D341Med (cell line): ENCODE measurements at places on chromosomes 12 and 14.

- no peak for DNase-seq
Measured at GRCh38 chr14:65821224-65821753, 408.8 kb downstream of the FUT8 start.

- DNase-seq: no peak
Measured at GRCh38 chr14:22434901-22435550, 154.0 kb downstream of the DAD1 start.

DNA sequence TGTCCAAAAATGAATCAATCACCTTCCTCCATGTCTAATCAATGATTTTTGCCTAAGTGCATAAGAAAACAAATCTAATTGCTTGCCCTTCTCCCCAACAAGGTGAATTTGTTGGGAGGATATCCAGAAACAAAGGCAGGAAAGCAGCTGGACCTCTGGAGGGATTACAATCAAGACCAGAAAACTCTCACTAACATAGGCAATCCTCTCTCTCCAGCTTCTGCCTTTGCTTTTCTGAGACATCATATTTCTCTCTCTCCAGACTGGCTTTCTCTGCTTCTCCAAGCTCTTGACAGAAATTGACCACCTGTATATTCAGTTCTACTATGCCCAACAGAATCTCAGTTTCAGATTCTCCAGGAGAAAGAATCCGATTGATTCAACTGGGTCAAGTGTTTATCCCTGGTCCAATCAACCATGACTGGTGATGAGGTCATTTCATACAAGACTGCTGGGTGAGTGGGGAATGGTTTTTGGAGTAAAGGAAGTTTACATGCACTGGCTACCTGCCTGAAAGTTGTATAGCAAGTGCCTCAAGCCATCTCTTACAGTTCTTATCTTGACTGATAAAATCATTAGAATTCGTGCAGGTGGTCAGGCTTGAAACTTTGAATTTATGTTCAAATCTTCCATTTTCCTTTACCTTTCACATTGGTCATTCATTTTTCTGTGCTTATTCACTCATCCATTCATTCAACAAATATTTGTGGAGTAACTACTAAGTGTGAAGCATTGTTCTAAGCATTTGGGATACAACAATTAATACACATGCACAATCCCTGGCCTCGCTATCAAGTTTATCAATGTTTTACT, 22.2 kb upstream of the CFAP54 start:
- no peak for DNase-seq

DNA sequence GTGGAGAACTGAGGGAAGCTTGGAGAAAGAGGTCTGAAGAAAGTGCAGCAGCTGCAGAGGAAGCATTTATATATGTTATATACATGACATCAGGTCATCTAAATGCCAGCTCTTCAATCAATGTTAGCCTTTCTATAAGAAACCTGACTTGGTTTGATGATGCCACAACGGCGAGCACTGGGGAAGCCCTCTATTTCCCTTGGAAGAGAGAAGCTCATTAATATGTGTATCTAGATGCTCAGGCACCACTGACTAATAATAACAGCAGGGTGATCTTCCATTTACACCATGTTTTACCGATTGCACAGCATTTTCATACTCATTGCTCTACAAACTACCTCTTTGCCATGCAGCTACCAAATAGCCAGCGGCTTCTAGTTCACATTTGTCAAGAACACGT, 811 bp downstream of the ACYP1 start:
- DNase-seq: no peak

DNA sequence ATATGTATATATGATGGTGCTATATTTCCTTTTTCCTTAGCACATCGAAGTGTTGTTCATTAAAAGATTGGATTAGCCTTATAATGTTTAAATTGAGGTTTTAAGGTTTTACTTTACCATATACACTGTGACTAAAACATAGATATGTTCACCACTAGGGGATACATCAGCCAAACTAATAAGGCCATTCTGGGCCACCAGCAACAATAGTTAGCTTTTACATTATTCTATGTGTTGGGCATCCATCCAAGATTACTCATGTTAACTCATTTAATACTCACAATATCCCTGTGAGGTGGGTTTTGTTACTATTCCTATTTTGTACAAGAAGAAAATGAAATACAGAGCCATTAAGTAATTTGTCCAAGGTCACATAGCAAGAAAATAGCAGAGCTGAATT, 202.6 kb upstream of the AVPR1A start:
- no peak for DNase-seq

DNA sequence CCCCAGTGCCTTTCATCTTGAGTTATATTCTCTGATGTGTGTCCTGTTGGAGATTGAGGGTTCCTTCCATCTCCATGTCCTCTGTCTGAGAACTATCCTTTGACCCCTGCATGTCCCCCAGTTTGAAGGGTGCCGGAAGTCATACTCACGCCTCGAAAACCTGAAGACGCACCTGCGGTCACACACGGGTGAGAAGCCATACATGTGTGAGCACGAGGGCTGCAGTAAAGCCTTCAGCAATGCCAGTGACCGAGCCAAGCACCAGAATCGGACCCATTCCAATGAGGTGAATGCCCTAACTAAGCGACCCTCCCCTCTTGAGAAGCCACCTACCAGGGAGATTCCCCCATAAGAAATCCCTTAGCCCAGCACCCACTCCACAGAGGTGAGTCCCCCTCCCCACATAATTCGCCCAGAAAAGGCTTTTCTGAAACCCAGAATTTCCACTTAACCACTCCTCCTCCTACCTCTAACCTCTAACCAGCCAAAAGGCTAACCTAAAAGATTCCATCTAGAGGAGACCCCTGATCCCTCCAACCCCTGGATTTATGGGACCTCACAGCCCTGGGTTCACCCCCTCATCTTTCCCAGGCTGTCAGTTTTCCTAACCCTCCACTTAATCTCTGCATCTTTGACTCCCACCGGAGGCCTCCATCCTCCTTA, 7.8 kb downstream of the GLI1 start:
- DNase-seq: no peak

DNA sequence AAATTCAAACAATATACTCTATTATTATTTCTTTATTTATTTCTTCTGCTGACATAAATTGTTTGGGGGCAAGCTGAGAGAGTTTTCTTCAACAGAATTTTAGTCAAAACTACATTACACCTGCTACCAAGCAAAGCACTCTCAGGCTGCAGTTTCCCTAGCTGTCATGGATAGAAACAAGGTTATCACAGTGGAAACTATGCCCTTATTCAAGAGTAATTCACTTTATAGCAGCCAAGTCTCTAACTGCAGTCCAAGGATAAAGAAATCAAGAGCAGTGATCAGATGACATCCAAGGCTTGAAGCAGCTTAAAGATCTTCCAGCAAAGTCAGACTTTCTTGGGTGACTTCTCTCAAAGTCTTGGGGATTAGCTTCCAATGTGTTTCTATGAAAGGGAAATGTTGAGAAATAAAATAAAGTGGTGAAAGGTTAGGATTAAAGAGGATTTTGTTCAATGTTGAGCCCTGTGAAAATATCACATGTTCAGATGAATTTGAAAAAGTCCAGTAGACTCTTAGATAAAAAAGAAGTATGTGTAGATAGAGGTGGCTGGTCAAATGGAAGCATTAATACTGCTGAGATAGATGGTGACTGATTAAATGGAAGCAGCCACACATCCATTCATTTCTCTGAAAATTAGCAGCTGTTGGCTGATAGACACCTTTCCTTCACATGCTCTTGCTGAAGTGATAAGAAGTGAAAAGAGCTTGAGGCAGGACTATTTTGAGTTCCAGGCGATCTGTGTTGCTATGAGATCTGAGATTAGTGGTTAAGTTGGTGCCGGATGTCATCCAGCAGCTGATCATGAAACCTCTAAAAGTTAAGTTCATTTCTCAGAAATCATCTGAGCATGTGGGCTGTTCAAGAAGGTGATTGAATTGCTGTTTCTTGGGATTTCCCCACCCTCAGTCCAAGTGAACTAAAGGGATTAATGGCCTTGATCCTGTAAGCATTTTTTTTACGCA, 257.8 kb upstream of the BTG1 start:
- no peak for DNase-seq

DNA sequence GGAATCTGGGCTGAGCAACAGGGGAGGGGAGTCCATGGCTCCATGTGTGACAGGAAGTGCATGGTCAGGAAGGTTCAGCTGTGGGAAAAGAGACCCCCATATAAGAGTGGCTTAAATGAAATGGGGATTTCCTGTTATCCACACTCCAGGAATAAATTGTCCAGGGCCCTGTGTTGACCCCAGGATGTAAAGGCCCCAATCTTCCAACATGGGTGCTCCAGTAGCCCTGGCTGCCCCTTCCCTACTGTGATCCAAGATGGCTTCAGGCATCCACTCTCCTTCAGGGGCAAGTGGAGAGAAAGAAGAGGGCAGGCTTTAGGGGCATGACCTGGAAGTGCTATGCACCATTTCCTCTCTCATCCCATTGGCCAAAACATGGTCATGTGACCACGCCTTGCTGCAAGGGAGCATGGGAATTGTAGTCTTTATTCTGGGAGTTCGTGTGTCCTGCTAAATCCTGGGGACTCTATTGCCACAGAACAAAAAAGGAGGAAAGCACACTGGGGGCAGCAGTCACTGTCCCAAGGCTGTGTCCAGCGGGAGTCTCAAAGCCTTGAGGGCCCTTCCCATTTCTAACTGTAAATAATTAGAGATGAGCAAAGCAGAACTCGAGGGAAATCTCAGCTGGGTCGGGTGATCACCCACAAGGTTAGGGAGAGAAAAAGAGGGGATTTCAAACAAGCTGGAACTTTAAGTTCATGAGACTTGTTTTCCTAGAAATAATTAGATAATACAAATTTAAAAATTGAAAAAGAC, 289.2 kb downstream of the ADGRD1 start:
- DNase-seq: no peak

GRCh38 chr12:26576266-26576665, 256.7 kb downstream of the ITPR2 start:
- no peak for DNase-seq

- DNase-seq: no peak
Measured at GRCh38 chr12:120470150-120470784, 719 bp upstream of the SRSF9 start.

DNA sequence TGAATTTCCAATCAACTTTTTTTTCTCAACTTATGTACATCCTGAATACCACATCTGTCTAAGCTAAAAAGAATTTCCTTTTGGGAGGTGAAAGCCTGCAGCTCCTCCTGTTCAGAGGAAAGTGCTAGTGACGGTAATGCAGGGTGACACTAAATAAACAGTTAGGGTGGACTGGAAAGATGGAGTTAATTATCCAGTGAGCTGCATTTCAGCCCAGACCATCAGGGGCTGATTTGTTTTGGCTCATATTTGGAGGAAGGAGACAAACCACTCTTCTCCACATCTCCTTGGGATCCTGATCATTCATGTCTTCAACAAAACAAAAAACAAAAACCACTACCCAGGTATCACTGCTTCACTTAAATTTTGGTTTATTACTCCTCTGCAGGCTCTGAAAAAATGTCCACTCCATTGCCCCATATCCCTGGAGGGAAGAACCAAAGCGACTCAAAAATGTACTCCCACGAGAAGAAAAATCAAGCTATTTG, 5.1 kb upstream of the SIX1 start:
- no peak for DNase-seq
